Trophoblast cell (in vitro differentiated cells and primary cell): ENCODE measurements at places on chromosomes 1 and 21.

DNA sequence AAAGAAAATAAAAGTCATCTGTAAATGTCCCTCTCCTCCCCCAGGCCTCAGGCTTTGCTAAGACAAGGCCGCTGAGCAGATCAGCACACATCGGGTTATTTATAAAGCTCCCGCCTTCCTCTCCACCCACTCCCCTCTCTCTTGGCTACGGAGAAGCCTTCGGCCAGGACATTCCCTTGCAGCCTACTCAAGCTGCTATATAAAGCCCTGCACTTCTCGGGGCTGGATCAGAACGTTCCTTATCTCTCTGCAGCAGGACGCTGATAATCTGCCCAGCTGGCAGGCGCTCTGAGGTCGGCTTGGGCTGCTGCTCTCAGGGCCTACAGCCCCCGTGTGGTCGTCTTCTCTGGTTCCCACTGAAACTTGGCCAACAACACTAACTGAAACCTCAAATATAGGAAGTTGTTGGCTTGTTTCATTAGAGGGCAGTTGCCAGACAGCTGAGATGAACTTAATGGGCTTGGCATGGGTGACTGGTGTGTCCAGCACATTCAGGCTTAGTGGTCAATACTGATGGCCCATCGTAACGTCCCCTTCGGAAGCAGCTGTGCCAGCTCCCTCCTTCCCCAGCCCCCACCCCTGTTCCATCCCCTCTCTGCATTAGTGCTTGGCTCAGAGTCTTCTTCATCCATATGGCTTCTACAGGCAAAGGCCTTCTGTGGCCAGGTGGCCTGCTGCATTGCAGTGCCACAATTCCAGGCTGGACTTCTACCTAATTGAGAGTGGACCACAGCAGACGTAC, 64.6 kb downstream of the IER5 start:
- DNase-seq = no peak

GRCh38 chr1:232335261-232335660, 294.7 kb downstream of the SIPA1L2 start:
- DNase-seq = no peak

- no peak for DNase-seq
Observed at GRCh38 chr1:180199018-180199417, 31.0 kb upstream of the LHX4 start.

DNA sequence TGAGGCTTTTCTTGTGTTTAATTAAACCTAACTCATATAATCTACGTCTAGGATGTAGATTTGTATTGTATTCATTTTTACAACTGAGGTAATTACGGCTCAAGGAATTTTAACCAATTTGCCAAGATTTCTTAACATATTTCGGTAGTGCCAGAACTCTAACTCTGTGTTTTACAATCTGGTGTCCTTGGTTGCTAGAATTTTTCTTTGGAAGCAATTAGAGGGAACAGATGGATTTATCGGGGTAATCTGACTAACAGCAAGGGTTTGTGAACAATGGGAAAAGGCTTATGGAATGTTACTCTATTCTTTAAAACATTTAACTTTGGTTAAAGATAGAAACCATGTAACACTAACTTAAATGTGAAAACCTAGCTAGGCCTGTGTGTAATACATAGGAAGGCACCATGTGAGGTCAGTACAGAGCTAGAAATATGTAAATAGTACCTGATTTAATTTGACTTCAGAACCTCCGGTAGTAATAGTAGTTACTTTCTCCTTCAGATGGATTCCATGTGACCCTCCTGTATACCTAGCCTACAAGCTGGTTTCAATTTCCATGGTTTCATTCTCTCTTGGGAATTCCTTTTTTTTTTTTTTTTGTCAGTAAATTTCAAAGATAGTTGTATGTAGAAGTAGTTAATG, 1.2 kb downstream of the MTF2 start:
- peak; percentile 15 for DNase-seq

DNA sequence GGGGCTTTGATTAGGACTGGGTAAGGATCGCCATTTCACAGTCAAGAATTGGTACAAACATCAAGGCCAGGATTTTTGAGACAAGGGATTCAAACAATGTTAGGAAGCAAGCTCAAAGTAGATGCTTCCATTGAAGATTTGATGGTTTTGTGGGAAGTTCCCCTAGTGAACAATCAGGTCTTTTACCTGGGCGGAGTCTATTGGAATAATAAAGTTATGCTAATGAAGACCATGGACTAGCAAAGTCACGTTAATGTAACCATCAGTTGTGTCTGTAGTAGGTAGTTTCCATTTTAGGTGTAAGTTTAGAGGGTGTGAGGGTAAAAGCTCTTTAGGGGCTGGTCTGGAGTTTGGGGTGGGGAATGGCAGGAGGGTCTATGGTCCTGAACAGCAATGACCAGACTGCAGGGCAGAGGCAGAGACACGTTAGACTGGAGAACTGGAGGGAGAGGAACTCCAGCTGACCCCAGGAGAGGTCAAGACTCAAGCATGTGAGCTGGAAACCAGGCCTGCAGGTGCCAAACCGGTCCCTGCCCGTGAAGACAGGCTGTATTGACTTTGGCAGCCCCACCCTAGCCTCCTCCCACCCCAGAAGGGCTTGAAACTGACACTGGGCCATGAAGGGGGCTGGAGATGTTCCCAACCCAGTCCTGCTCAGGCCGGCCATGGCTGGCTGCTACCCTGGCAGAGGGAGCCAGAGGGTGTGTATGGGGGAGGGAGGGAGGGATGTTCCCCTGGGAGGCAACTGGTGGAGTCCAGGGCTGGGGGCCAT, 36.0 kb upstream of the GPR37L1 start:
- DNase-seq = no peak

- no peak for DNase-seq
Observed at GRCh38 chr1:14660801-14661200, 62.3 kb downstream of the KAZN start.

- DNase-seq = peak; percentile 79
Observed at GRCh38 chr21:26967062-26967913, at the start of gene ADAMTS5. TSS of gene ADAMTS5 (minus strand) at chr21:26967088. CDS start at chr21:26966391, 697 bp downstream.

DNA sequence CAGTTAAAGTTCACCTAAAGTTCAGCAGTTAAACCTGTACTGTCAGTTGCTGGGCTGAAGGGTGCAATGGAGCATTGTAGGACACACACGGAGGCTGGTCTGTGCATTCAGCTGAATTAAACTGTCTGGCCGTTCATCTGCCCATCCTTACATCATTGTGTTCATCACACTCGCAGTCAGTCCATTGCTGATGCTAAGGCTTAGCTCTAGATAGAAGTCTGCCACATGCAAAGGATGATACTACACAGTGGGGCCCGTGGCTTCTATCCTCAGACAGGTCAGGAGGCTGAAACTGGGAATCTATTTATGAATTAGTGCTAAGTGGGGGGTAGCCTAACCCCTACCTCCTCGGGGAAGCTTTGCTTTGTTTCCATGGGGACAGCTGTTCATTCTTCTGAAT, 60.4 kb downstream of the CNIH3 start:
- no peak for DNase-seq

- no peak for DNase-seq
Observed at GRCh38 chr1:180572760-180573159, 14.0 kb downstream of the OVAAL start.

- no peak for DNase-seq
Observed at GRCh38 chr1:18805925-18806849, 53.3 kb downstream of the TAS1R2 start.

- DNase-seq = no peak
Observed at GRCh38 chr1:8910914-8911313, 32.4 kb upstream of the ENO1 start.

DNA sequence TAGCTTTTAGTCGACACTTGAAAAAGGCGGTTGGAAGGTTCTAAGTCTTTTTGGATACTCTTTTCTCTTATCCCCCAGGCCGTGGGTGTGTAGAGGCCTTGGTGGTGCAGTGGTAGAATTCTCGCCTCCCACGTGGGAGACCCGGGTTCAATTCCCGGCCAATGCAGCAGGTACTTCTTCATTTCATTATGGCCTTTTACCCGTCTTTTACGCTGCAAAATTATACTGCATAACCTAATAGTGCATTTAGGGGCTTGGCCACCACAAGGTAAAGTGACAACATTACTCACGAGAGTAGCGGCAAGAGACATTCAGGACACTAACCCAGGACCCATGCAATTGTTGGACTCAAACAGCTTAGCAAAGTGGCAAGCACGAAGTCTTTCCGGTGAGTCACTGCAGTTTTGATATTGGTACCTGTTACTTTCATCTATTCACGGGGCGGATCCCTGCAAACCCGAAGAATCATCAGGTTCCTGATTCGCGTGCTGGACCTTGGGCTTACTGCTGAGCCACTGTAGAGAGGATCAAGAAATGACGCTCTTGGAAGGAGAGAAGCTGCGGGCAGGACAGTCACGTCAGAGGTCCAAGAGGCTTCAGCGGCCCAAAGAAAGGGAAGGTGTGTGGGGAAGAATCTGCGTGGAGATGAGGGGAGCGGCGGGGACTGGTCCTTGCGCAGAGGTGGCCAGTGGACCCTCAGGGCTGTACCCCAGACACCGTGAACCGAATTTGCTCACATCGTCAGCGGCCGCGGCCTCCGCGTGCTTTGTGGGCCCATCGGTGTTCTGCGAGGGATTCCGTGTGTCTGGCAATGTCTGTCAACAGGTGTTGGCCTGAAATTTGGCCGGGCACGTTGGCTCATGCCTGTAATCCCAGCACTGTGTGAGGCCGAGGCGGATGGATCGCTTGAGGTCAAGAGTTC, 12.9 kb upstream of the RNU1-4 start:
- DNase-seq = peak; percentile 72

DNA sequence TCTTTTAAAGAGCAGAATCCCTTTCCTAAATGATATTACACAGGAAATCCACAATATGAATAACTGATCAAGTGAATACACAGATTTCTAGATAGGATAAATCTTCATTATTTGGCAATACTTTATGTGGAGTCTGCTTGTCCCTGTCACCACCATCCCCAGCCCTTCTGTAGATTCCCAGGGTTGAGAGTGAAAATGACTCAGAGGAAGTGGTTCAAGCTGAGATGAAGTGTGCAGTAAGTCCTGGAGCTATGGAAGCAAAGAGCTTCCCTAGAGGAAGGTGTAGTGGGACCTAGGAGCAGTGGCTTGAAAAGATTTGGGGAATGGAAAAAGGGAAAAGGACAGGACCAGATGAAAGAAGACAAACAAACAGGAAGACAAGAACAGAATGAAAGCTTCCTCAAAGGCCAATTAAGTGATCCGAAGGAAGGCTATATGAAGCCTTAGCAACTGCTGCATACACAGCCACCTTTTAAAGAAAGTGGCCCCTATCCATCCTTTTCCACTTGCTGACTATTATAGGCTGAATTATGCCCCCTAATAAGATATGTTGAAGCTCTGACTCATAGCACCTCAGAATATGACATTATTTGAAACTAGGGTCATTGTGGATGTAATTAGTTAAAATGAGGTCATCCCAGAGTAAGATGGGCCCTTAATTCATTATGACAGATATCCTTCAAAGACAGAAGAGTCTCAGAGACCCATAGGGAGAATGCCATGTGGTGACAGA, 96.5 kb upstream of the CAMK1G start:
- no peak for DNase-seq

DNA sequence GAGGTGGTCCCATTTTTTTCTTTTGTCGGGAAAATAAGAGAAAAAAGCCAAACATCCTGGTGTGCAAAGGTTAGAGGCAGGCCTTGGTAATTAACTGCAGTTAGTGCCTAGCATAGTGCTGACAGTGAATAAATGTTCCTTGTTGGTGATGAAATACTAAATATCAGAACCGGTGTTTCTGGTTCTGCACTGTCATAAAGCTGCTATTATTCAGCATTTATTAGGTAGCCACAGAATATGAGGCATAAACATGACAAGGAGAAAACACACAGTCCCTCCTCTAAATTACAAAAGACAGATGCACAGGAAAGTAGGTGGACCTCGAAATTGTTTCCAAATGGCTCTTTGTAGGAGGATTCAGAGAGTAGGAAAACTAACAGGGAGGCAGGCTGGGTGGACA, 122.0 kb upstream of the ADGRL2 start:
- DNase-seq = peak; percentile 24

GRCh38 chr1:22553104-22553880, 10.0 kb upstream of the EPHA8 start:
- DNase-seq = no peak

GRCh38 chr1:7726623-7727022, 44.5 kb upstream of the VAMP3 start:
- no peak for DNase-seq

DNA sequence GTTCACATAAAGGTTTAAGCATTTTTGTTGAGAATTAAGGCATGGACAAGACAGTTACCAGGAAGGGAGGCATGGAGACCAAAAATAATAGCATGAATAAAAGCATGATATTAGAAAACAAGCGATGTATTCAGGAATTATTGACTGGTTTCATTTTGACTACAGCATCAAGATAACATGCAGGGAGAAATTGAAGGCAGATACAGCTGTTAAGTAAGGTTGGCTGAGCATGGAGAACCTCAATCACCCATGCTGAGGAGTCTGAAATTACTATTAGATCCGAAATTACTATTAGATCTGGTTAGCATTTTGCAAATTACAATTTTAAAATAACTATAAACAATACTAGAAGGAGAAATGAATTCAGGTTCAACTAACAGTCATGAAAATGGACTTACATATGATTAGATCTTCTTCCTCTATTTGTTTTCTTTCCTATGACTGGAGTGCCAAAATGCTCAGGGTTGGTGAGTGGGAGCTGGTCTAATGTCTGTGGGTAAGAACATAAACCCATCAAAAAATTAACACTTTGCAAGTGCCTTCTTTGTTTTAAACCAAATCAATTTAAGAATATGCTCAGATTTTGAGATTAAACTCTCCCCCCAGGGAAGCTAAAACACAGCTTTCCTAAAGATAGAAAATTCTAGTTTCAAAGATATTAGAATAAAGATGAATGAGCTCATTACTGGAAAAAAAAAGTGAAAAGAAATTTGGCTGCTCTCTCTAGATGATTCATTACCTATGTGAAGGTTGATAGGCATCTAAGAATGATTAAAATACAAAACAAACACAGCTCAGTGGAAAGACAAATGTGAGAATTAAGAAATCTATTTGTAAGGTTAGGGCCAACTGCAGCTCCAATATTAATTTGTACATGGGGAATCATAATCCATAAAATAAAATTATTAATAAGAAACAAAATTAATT, 81.7 kb downstream of the ARID4B start:
- DNase-seq = no peak

GRCh38 chr1:54165146-54165545, 12.3 kb upstream of the CDCP2 start:
- no peak for DNase-seq

DNA sequence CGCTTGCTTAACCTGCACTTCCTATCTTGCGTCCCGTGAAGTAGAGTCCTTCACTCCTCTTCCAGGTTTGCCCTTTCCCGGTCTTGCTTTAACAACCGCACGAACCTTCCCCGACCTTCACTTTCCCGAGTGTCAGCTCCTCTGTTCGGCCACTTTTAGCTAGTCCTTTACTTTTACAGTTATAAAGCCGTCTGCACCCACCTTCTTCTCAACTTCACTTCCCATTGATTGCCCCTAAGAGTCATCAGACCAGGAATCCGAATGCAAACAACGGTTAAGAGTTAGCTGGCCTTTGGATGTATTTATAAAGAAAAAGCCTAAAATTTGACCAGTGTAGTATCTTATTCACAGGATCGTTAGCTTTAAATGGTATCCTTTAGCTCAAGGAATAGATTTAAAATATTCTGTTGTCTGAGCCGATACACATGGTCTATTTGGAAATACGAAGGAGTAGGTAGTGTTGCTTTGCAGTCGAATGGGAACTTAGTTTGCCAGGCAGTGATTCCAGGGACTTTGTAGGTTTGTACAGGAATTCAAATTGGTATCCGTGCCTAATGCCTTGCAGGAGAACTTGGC, 1.4 kb downstream of the PPP2R5A start:
- peak; percentile 12 for DNase-seq

- no peak for DNase-seq
Observed at GRCh38 chr1:185291159-185291558, 25.9 kb downstream of the IVNS1ABP start.

- no peak for DNase-seq
Observed at GRCh38 chr1:2983706-2984398, 37.4 kb upstream of the ACTRT2 start.

GRCh38 chr1:150257624-150258585, at the start of gene CA14:
TSS of gene CA14 (plus strand) at chr1:150257774. CDS start at chr1:150258129, 355 bp downstream.
- DNase-seq = no peak
